ENCODE measurements at places on chromosomes 1 and 21.

DNA sequence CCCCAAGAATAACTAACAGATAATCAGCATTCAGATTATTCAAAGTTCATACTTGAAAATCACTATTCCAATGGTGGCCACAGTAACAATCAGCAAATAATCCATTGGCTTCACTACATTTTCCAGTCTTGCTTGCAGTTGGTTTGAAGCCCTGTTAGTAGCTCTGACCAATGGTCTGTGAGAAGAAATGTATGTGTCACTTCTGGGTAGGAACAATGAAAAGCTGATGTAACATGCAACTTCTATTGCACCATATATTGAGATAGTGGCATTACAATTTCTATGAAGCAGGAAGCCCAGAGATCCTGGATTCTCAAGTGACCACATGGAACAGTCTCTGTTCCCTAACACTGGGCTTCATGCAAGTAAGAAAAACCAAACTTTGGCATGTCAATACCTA, 250.9 kb upstream of the DAB1 start:
- DNase-seq = no peak

DNA sequence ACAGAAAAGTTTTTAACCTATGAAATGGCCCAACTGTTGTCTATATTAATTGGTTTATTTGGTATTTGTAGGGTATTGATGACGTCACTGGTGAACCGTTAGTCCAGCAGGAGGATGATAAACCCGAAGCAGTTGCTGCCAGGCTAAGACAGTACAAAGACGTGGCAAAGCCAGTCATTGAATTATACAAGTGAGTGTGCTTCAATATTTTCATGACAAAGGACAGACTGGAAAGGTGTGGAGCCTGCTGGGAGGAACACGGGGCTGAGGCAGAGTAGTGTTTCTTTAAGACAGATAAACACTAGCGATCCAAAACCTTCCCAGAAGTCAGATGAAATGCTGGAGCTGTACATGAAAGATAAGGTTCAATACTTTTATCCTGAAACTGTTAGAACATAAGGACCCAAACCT, 76.7 kb downstream of the AK4 start:
- DNase-seq = no peak

- no peak for DNase-seq
These were observed 77.4 kb downstream of the ACBD6 start for GRCh38 chr1:180424848-180425457.

DNA sequence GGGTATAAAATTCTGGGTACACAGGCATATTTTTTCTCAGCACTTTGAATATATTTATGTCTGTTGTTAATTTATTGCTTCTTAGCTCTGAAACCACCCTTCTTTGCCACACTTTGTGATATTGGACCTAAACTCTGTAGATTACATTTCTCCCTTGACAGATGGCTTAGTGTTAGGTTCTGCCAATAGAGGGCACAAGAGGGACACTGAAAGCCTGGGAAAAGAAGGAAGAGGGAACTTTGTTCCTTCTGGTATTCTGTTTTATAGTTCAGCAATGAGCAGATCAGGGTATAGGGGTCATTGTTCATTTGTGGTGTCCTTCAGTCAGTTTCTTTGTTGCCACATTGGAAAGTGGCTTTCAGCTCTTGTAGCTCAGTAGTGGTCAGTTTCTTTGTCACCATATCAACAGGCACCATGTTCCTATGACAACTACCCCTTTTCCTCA, 423.5 kb upstream of the PROX1 start:
- no peak for DNase-seq

DNA sequence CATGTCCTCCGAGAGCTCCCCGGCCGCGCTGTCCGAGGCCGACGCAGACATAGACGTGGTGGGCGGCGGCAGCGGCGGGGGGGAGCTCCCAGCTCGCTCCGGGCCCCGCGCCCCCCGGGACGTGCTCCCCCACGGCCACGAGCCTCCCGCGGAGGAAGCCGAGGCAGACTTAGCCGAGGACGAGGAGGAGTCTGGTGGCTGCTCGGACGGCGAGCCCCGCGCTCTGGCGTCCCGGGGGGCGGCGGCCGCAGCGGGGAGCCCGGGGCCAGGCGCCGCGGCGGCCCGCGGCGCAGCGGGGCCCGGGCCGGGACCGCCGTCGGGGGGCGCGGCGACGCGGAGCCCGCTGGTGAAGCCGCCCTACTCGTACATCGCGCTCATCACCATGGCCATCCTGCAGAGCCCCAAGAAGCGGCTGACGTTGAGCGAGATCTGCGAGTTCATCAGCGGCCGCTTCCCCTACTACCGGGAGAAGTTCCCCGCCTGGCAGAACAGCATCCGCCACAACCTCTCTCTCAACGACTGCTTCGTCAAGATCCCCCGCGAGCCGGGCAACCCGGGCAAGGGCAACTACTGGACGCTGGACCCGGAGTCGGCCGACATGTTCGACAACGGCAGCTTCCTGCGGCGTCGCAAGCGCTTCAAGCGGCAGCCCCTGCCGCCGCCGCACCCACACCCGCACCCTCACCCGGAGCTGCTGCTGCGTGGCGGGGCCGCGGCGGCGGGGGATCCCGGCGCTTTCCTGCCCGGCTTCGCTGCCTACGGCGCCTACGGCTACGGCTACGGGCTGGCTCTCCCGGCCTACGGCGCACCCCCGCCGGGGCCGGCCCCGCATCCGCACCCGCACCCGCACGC, 547 bp downstream of the FOXD2 start:
- DNase-seq = peak; percentile 33

GRCh38 chr21:46617267-46618051, 12.6 kb upstream of the S100B start:
- no peak for DNase-seq

GRCh38 chr1:158799689-158800088, 18.7 kb upstream of the OR6N2 start:
- DNase-seq = no peak

- no peak for DNase-seq
These were observed 62.7 kb downstream of the CENPF start for GRCh38 chr1:214665606-214666110.

DNA sequence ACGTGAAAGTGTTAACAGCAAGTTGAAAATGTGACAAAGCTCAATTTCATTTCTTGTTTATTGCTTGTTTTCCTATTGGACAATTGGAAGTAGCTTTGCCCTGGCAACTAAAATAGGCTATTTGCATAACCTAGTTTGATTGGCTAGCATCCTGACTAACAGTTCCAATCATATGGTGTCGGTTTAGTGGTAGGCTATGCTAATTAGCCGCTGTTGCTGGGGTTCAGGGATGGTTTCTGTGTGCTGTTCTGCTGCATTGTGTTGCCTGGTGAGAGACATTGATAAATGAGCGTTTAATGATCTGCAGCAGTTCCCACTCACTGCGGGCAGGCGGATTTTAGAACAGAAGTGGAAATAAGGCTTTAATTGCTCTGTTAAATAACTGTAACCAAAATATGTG, 68.5 kb downstream of the DYRK1A start:
- DNase-seq = peak; percentile 66

DNA sequence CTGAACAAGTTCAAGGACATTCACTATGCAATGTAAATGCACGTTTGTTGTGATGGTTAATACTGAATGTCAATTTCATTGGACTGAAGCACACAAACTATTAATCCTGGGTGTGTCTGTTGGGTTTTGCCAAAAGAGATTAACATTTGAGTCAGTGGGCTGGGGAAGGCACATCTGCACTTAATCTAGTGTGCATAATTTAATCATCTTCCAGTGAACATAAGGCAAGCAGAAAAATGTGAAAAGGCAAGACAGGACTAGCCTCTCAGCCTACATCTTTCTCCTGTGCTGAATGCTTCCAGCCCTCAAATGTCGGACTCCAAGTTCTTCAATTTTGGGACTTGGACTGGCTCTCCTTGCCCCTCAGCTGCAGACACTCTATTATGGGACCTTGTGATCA, 40.1 kb downstream of the PRPF38A start:
- DNase-seq = no peak

GRCh38 chr1:2392686-2393085, 1.0 kb downstream of the RER1 start:
- no peak for DNase-seq

DNA sequence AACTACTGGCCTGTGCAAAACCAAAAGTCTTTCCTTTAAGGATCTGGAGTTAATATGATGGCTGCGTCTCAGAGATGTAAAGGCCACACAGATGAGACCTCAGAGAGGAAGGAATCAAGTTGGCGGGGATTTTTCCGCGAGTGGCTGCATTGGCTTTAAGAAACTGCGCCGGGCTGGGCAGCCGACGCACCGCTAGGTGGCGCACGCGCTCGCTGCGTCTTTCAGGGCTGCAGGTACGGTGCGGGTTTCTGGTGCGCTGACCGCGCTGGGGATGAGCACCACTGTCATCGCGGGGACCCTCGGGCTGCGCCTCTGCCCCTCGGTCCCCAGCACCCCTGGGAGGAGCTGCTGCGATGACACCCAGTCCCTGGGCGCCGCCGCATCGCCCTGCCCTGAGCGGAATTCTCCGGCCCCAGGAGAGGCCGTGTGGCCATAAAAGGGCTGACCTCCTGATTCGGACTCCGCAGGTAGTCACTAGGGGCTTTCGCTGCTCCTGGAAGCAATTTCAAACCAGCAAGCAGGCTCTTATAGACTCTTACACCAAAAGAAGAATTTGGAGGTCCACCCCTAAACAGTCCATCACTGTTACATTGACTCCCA, 241.0 kb downstream of the KCNJ6 start:
- DNase-seq = peak; percentile 60

- DNase-seq = no peak
These were observed 14.7 kb downstream of the PFKL start for GRCh38 chr21:44314561-44314960.

DNA sequence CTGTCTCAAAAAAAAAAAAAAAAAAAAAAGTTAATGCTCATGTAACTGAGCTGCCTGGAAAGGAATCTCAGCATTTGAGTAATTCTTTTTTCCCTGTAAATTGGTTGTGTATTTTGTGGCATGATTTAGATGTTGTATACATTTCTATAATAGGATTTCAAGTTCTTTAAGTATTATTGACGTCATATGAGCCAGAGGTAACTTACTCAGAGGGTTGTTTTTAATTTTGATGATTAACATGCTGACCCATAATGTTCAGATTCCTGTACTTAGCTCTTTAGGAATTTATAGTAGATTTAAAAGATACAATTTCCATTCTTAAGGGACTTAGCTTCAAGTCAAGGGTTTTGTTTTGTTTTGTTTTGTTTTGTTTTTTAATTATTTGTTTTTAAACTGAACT, 120.4 kb downstream of the CACHD1 start:
- no peak for DNase-seq

GRCh38 chr1:210291081-210291764, 37.5 kb upstream of the HHAT start:
- DNase-seq = no peak

GRCh38 chr1:89516055-89516454, 8.6 kb upstream of the LRRC8B start:
- DNase-seq = no peak

GRCh38 chr1:157199421-157199755, 61.2 kb upstream of the ETV3 start:
- no peak for DNase-seq

DNA sequence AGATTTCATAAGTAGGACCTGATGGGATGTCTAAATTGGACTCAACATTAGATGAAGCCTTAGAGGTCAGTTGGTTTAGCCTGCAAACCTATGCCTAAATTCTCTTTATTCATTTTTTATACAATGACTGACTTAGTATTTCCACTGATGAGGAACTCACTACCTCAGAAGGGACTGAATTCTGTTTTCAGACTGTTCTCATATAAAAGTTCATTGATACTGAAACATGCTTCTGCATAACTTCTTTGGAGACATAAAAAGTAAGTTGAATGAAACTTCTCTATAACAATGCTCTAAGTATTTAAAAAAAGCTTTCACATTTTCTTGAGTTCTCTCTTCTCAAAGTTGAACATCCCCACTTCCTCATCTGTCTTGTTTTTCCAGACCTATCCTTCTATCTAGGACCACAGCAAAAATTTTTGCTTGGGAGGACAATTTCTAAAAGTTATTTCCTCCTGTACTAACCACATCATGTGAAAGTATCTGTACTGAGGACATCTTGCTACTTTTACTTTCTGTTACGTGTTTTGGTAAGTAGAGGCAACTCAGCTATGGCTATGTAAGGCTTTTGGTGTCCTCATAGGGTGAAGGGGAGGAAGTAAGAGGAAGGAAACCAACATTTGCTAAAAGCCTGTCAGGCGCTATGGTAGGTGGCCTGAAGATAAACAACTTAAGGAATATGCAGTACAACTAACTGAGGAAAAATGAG, 64.1 kb downstream of the USP24 start:
- peak; percentile 26 for DNase-seq

- no peak for DNase-seq
These were observed 70.4 kb downstream of the PLEKHA6 start for GRCh38 chr1:204289280-204289679.

GRCh38 chr1:113647164-113647563, 112.1 kb downstream of the PHTF1 start:
- DNase-seq = no peak

DNA sequence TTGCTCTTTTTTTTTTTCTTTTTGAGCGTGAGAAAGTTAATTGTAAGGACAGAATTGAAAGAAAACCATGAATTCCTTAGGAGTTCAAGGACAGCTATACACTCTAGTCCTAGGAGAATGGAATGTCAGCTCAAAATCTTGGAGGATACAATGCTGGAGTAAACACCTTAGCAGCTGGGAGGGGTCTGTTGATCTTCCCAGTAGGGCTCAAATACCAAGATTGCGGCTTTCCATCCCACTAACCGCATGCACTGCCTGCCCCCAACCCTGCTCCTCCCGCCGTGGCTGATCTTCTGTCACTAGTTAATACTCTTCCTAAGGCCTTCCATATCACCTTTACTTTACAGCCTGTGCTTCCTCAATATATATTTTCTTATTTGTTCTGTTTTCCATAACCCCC, 2.6 kb upstream of the PDC start:
- DNase-seq = no peak

GRCh38 chr1:110667776-110668175, 7.0 kb downstream of the KCNA3 start:
- no peak for DNase-seq

DNA sequence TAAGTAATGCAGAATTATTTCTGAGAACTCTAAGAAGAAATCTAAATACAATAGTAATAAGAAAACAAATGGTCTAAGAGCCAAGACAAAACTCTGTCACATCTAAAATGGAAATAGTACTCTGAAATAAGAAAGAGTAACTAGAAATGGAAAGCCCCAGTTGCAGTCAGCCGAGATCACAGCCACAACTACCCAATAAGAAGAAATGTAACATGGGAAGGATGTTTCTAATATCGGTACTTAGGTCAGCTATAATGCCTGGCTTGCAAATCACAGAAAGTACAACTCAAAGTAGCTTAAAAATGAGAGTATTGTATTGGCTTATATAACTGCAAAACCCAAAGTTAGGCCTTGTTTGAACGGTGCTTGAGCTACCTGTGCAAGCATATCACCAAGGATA, 58.6 kb upstream of the USP25 start:
- no peak for DNase-seq

GRCh38 chr1:14760780-14761179, 162.3 kb downstream of the KAZN start:
- DNase-seq = no peak

- DNase-seq = no peak
These were observed 13.8 kb upstream of the CAMTA1 start for GRCh38 chr1:6771441-6771769.

GRCh38 chr1:109198043-109198695, 15.5 kb upstream of the SARS1 start:
- DNase-seq = no peak

Data from activated CD4-positive, alpha-beta T cell treated with anti-CD3 and anti-CD28 coated beads, Interleukin-2, amount 10 ng/mL, durations not matched to agents 7 days and 5 days (primary cell).